ENCODE measurements at places on chromosomes 1 and 21.

- no peak for DNase-seq
Observed at GRCh38 chr1:39957299-39958015, 2.5 kb downstream of the MFSD2A start.

- DNase-seq: no peak
Observed at GRCh38 chr1:231049121-231049979, 9.3 kb upstream of the FAM89A start.

- no peak for DNase-seq
Observed at GRCh38 chr1:170273291-170274130, 127.8 kb downstream of the NTMT2 start.

DNA sequence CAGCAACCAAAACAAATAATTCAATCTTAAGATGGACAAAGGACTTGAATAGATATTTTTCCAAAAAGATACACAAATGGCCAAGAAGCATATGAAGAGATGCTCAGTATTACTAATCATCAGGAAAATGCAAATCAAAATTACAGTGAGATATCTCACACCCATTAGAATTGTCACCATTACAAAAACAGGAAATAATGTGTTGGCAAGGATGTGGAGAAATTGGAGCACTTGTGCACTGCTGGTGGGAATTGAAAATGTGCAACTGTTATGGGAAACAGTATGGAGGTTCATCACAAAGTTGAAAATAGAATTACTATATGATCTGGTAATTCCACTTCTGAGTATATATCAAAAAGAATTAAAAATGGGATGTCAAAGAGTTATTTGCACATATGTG is 83.2 kb downstream of the SH3GLB1 start:
- DNase-seq: no peak

- DNase-seq: no peak
Observed at GRCh38 chr1:216881695-216882094, 158.5 kb upstream of the ESRRG start.

GRCh38 chr1:221881805-221882581 is 140.1 kb upstream of the DUSP10 start:
- no peak for DNase-seq

- DNase-seq: no peak
Observed at GRCh38 chr1:8238141-8239038, 79.5 kb upstream of the SLC45A1 start.

- no peak for DNase-seq
Observed at GRCh38 chr1:173628888-173629287, 6.2 kb upstream of the TEX50 start.

- DNase-seq: no peak
Observed at GRCh38 chr1:65068202-65069010, 79.6 kb upstream of the AK4 start.

GRCh38 chr1:229599218-229599954 is 26.5 kb downstream of the TAF5L start:
- no peak for DNase-seq

DNA sequence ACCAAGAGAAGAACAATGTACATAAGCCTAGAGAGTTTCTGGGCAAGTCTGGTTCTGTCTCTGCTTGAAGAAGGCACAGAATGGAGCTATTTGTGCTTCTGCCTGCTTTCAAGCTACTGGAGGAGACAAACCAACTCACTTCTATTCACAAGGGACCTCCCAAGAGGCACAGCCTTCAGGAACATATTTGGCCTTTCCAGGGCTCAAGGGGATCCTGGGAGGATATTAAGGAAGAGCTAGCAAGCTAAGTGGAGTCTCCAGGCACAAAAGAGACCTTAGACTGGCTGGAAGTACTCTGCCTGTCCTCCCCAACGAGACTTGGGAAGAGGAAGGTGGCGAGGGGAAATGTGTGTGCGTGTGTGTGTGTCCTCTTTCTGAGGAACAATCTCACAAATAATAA is at the start of gene OR6Y1:
TSS of gene OR6Y1 (minus strand) at position 54 of the 400 bp plus-strand sequence. CDS start 6,300 bp downstream, outside the sequence.
- DNase-seq: no peak

DNA sequence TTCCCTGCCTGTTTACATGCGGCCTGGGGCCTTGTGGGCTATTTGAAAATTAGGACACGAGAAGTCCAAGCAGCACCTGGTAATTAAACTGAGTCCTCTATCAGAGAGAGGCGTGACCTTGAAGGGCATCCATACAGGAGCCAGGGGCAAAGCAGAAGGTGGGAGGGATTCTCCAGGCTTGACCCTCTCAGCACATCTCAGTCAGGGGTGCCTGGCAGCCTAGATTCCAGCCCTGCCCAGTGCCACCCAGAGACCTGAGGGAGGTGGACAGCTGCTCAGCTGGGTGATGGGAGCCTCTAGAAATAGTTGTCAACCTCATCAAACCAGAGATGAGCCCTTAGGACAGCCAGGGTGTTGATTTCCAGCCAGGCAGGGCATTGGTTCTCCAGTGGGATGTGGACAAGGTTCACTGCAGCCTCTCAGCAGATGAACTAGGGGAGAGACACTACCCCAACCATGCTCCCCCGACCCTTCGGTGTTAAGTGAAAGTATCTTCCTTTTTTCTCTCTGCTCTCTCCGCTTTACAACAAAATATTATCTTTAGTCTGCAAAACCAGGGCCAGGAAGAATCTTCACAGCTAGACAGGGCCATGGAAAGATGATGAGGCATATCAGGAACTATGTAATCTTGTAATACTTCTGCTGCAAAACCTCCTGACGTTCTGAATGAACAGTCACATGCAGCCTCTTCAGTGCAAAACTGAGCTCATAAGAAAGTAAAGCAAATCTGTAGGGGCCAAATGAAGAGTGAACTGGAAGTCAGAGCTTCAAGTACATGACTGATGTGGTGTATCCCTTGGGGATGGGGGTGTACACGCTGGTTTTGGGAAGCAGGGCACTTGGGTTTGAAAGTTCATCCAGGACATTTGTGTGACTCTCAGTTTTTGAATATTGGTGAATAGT is 35.9 kb upstream of the ATP5PO start:
- DNase-seq: no peak

GRCh38 chr1:234980645-234981396 is 147.8 kb downstream of the TOMM20 start:
- DNase-seq: peak; percentile 99

- DNase-seq: no peak
Observed at GRCh38 chr1:164575356-164575886, 16.4 kb downstream of the PBX1 start.

GRCh38 chr1:230750576-230750975 is 3.4 kb downstream of the CAPN9 start:
- no peak for DNase-seq

- DNase-seq: no peak
Observed at GRCh38 chr1:159851407-159851806, 11.1 kb downstream of the VSIG8 start.

GRCh38 chr1:15799928-15800835 is 7.3 kb downstream of the UQCRHL start:
- DNase-seq: no peak

DNA sequence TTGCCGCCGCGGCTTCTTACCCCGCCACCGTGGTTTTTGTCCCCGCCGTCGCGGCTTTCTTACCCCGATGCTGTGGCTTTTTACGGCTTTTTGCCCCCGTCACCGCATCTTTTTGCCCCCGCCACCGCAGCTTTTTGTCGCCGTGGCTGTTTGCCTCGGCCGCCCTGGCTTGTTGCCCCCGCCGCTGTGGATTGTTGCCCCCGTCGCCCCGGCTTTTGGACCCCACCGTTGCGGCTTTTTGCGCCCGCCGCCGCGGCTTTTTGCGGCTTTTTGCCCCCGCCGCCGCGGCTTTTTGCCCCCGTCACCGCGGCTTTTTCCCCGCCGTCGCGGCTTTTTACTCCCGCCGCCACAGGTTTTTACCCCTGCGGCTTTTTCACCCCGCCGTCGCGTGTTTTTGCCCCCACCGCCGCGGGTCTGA is 3934.3 kb downstream of the SRGAP2C start:
- DNase-seq: no peak

- DNase-seq: no peak
Observed at GRCh38 chr21:42594616-42595282, 58.7 kb upstream of the PDE9A start.

GRCh38 chr1:2400950-2401649 is 9.5 kb downstream of the RER1 start:
- DNase-seq: no peak

DNA sequence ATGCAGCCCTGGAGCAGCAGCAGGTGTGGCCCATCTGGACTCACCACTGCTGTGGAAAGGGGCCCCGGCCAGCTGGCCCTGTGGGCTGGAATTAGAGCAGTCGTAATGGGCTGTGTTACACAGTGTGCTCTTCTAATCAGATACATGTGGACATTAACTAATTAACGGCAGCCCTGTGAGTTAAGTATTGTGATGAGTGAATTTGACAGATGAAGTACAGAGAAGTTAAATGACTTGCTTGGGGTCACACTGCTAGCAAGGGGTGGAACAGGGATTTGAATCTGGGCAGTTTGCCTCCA is 58.6 kb downstream of the MDM4 start:
- DNase-seq: no peak

DNA sequence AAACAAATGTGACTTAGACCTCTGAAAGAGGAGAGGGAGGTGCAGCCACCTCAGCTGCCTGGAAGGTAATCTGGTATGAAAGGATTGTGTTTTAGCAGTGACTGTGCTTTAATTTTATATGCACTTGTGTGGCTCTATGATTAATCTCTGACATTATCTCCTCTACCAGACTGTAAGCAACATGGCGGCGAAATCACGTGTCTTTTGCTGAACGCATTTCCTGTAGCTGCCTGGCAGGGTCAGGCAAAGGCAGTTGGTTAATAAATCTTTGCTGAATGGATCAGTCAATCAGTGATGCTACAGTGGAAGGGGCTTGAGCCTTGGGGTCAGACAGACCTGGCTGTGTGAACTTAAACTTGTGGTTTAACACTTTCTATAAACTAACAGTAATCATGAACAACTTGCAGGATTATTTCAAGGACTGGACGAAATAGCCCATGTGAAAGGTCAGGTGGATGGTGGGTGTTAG is 96.9 kb downstream of the ADSS2 start:
- no peak for DNase-seq

DNA sequence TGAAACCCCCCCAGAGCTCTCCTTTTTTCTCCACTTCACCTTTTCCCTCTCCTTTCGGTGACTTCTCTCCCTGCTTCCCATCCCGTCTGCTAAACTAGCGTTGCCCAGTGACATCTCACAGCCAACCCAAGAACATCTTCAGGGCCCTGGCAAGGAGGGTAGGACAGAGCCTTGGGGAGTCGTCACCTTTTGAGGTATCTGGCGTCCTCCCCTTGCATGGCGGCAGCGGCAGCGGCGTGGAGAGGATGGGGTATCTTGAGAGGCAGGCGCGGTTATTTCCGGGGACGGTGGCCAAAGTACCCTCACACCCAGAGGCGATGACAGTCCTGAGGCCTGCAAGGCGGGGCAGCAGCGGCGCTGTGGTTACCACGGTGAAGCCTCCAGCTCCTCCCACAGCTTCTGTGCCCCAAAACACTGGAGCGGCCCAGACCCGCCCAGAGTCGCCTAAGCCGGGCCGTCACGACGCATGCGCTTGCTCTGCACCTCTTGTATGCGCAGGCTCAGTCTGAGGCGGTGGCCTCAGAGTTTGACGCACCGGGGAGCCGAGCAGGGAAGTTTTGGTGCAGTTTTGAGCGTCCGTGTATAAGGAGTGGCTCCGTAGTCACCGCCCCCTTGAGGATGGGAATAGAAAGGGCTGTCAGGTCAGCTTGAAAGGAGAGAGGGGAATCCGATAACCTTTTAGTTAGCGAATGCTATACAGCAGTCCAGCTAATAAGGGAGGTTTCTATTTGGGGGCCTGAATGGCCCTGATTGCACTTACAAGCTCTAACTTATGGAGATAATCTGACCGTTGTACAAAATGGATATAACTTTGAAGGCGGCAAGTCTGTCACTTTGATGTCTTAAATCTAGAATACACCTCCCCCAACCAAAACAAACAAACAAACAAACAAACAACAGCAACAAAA is at the start of gene KIFAP3:
TSS of gene KIFAP3 (minus strand) at position 446 of the 908 bp plus-strand sequence. CDS start at position 218, 228 bp downstream.
- peak; percentile 98 for DNase-seq

DNA sequence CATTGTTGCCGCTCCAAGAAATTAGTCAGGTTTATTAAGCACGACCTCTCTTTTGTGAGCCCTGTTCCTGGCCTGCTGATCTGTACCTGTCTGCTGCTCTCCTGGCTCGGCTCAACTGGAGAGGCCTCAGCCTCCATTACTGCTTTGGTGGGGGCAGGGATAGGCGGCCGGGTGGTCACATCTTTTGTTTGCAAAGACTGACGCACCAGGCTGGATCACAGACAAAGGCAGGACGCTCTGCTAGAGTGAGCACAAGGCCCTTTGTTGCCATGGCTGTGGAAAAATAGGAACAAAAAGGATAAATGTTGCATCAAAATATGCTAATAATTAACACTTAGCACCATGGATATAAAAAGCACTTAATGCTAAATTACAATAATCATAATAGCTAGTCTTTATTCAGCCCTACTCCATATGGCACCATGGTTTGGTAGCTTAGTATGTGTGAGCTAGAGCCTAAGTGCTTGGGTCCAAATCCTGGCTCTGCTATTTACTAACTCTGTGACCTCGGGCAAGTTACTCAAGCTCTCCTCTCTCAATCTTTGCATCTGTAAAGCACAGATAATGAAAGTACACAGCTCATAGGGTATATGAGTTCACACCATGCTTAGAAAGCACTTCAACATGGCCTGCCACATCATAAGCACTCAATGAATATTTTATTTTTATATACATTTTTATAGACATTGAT is 28.9 kb upstream of the HPDL start:
- no peak for DNase-seq

DNA sequence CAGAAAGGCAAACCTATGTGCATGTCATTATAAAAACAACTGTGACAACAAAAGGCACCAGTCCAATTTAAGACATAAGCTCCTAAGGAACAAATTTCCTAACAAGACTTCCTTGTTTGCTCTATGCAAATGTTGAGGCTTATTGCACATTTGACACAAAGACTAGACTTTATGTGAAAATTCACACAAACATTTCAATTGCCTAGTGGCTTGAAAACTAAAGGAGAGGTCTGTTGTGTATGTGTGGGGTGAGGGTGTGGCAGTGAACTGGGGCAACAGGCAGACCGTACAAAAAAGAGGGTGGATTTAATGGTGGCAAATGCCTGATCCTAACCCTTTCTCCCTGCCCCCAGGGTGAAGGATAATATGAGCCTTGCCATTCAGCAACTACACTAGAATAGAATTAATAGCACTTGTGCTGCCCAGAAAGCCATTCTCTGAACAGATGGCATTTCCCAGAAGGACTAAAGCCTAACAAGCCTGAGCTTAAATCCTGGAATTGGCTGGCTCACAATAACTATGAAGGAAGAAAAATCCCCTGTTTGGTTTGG is 73.9 kb downstream of the GLUL start:
- DNase-seq: no peak

GRCh38 chr1:89499320-89499719 is 25.3 kb upstream of the LRRC8B start:
- no peak for DNase-seq
